ENCODE measurements at places on chromosomes 3 and 15.

DNA sequence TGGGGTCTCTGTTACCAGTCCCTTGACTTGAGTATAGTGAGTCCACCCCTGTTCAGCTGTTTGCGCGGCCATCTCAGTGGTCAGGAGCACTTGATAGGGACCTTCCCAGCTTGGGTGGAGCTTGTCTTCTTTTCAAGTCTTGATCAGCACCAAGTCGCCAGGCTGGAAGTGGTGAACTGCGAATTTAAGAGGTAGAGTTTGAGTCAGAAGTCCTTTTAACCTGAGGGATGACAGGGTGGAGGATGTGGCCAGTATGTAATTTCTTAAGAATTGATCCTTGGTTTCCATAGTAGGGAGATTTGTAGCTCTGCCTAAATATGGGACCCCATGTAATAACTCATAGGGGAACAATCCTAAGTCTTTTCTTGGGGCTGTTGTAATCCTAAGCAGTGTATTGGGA is 86.3 kb upstream of the XCR1 start:
- no peak for DNase-seq

DNA sequence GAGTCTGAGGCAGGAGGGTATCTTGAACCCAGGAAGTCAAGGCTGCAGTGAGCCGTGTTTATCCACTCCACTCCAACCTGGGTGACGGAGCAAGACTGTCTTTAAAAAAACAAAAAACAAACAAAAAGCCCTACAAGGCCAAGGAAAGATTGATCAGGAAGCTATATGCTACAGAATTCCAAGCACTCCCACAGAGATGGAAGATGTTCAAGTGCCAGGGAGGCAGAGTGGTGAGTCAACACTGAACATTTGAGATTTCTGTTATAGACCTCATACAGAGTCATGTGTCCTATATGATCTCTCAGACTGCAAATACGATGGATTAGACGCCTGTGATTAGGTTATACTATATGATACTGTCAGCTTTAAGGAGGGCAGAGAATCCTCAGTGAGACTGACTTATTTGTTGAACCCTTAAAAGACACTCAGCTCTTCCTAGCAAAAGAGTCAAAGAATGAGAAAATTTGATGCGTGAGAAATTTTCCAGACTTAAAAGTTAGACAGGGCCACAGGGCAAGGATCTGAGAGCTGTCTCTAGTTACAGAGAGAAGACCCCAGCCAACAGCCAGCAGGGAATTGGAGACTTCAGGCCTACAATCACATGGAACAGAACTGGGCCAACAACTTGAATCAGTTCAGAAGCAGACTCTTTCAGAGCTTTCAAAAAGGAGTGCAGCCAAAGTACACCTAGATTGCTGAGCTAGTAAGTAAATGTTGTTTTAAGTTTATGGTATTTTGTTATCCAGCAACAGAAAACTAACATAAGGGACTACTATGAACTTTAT is 107.6 kb downstream of the PIK3CB start:
- DNase-seq: peak; percentile 41

DNA sequence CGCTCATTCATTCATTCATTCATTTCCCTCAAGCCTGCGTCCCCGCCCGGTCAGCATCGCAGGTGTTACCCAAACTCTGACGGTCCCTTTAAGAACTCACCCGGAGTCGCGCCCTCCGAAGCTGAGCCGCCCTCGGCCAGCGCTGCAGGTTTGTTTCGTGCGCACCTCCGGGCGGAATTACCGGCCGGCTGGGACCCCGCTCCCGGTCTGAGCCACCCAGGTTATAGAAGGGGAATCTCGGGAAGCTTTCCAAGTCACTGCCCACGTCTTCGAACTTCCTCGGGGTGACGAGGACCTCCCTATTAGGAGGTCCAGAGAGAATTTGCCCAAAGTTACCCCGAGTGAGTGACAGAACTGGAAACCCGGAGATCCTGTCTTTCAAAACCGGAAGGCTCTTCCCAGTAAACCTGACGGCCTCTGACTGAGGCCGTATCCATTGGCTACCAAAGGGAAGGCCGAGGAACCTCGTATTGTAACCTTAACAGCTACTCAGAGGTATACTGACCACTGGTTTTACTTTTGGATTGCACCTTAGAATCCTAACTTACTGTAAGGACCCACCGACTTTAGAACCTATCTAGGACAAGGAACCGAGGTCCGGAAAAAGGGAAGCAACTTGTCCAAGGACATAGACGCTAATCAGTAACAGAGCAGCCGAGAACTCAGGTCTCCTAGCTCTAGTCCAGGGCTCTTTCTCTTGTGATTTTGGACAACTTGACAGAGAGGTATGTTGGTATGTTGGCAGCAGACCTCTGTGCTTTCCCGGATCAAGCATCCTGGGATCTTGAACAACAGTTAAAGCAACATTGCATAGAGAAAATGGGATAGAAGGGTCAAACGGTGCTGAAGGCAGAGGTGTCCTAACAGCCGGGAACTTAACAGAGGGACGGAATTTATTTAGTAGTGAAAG is 788 bp upstream of the DLG1 start:
- no peak for DNase-seq

- DNase-seq: peak; percentile 71
Measured at GRCh38 chr3:54783611-54784010, 144.2 kb downstream of the LRTM1 start.

DNA sequence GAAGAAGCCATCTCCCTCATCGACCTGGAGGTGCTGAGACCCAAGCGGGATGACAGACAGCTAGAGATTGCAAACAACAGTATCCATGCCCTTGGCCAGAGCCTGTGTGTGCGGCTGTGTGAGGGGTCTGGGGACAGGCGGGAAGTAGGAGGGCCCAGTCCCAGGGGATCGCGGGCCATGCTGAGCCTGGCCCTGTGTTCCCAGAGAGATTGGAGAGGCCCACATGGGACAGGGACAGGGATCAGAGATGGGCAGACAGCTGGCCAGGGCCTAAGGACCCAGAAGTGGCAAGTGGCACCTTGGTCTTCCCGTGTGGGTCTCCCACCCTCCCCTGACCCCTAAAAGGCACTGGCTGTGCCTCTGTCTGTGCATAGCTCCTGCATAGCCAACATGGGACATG is 10.9 kb upstream of the RHO start:
- DNase-seq: no peak

DNA sequence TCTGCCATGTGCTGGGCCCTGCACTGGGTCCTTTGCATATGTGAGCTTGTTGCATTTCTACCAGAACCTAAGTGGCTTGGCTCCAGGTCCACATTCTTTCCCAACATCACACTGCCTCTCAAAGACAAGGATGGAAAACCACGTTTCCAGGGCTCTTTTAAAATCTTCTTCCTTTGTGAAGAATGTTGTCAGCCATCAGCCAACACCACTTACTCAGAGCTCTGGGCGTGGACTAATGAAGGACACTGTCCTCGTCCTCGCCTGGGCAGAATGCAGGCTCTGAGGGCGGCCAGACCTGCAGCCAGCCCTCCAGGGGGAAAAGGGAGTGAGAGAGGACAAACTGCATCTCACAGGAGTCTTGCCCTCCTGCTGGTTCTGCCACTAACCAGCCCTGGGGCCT is 49.7 kb downstream of the MAGEF1 start:
- DNase-seq: no peak

GRCh38 chr15:72358650-72359171 is 17.1 kb downstream of the HEXA start:
- peak; percentile 20 for DNase-seq

DNA sequence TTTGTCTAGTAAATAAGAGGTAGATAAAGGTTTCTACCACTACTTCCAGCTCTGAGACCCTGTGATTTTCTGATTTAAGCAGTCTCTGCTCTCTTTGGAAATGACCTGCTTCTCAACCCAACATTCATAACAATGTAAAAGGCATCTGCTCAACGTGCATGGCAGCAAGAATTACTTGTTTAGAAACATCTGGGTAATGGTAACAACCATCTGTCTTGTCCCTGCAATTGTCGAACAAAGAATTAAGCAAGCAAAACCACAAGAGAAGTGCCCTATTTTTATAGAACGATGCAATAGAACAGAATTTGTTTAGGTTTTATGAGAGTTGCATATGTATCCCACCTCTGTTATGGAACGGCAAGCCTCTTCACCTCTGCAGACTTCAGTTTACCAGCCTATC is 7.1 kb upstream of the FSIP1 start:
- DNase-seq: no peak

DNA sequence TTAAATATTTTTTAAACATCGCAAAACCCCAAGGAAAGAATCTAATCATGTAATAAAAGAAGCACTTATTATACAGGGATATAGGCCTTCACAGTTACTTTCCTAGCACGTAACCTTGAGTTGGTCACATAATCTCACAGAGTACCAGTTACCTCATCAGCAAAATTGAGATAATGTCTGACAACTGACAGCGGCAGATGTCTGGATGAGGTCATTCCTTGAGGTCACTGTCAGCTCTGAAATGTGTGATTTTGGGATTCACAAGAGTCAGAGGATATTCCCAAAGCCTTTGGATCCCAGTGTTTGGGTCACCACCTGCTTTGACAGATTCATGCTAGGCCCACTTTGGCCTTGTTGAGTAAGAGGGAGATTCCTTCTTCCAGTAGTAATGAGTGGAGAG is 151.4 kb upstream of the SEMA6D start:
- no peak for DNase-seq

GRCh38 chr3:78988324-78988723 is 779.5 kb downstream of the ROBO1 start:
- peak; percentile 26 for DNase-seq

DNA sequence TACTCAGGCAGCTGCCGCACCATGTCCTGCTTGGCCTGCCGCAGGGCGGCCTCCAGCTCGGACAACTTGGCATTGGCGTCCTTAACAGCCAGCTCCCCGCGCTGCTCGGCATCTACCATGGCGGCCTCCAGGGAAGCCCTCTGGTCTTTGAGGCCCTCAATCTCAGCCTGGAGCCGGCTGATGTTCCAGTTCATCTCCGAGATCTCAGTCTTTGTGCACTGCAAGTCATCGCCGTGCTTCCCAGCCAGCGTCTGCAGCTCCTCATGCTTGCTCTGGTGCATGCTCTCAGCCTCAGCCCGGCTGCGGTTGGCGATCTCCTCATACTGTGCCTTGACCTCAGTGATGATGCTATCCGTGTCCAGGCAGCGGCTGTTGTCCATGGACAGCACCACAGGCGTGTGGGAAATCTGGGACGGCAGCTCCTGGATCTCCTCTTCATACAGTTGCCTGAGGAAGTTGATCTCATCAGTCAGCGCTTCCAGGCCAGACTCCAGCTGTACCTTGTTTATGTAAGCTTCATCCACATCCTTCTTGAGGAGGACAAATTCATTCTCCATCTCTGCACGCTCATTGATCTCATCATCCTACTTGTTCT is 15.5 kb upstream of the PSTPIP1 start:
- DNase-seq: no peak

DNA sequence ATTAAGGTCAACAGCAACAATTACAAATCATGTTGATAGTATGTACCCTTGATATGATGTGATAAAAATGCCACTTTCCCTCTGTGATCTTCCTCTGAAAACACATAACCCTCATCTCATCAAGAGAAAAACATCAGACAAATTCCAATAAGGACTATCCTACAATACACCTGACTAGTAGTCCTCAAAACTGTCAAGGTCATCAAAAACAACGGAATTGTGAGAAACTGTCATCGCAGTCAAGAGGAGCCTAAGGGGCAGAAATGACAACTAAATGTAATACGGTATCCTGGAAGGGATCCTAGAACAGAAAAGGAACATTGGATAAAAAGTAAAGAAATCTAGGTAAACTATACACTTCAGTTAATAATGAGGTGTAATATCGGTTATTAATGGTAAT is 59.2 kb downstream of the OSBPL10 start:
- no peak for DNase-seq

DNA sequence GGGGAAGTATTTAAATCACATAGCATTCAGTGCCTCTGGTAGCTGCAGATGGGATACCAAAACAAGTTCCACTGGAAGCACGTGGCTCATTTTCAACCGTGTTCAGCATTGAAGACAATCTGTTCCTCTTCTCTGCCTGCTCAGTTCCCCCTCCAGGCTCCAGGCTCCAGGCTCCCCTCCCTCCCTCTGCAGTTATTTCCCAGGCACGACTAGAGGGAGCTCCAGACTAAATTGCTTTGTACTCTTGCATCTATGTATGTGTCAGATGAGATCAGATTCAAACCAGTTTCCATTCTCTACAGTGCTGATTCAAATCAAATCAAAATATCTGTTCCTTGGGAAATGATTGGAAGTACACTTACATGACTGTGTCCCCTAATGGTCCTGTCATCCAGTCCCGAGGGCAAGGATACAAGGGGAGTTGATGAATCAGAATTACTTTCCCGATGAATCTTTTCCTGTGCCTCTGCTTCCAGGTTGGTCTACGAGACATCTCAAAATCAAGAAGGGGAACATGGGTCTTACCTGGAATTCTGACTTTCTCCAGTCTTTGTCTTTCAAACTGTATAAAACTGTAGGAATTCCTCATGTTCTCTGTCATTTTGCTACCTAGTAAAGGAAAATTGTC is 600.5 kb downstream of the EDEM1 start:
- DNase-seq: peak; percentile 15

DNA sequence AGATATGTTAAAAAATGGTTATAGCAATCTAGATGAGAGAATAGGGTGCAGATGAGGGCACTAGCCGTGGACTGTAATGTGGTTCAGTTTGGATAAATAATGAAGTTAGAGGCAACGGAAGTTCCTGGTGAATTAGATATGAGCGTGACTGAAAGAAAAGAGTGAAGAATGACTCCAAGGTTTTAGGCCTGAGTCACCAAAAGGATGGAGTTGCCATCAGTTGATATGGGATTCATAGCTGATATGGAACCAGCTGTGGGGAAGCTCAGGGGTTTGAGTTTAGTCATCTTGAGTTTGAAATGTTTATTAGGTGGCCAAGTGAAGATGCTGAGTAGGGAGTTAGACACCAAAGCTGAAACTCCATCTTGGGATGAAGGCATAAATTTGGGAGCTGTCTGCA is 66.2 kb downstream of the SSR3 start:
- DNase-seq: peak; percentile 51

DNA sequence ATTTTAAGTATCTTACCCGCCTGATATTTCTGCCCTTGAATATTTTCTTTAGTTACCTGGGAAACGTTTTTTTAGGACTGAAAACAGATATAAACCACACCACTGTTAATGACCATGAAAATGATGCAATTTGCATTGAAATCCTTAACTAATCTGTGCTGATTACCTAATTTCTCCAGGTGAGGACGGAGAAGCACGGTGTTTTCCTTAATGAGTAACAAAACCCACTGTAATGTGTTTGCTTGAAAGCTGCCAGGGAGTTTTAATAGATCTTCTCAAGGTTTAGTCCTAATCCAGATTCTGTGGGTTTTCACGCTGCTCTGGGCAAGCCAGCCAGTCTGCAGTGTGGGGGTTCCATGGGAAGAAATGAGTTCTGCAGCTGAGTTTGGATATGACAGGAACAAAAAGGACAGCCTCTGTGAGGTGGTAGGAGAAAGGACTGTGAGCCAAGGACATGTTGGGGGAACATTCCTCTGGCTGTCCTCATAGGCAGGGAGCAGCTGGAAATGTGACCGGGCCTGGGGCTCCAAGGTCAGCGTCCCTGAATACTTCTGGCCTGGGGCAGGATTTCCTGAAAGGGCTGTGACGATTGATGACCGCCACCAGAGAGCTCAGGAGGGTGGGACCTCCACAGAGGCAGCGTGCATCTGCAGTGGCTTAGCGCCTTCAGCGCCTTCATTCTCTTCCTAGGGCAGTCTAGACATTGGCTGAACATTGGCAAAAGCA is 18.6 kb downstream of the THSD4 start:
- no peak for DNase-seq

- DNase-seq: no peak
Measured at GRCh38 chr3:85838921-85839320, 880.1 kb downstream of the CADM2 start.

Measured in fibroblast of skin of back (primary cell).